ENCODE measurements at places on chromosomes 1 and 21.
A peak's percentile ranks its signal among the peaks of the same experiment; 100 is the strongest.

DNA sequence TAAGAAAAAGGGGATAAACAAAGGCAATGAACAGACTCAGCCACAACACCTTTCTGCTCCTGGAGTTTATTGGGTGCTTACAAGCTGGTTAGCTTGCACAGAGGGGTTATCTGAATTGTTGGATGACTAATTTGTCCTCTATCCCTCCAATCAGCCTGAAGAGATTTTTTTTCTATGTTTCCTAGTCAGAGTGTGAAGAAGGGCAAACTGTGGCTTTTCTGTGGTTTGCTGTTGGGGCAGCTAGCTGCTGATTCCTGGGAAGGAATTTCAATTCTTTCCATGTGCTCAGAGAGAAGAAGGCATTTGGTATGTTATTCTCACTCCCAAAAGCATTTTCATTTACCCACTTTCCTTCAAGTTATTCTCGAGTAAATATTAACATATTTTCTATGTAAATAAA is 48.6 kb downstream of the PCP4 start:
- no peak for DNase-seq

DNA sequence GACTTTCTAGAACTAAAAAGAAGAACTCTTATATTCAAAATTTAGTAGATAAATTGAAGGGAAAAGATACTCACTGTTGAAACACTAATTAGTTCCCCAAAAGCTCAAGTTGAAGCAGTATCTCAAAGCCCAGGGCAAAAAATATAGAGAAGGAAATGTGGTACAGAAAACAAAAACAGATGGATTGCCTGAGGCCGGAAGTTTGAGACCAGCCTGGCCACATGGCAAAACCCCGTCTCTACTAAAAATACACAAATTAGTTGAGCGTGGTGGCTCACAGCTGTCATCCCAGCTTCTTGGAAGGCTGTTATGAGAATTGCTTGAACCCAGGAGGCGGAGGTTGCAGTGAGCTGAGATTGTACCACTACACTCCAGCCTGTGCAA is 36.0 kb downstream of the FAM177B start:
- DNase-seq, result peak; percentile 47

- no peak for DNase-seq
Observed at GRCh38 chr1:81174811-81175476, 625.8 kb upstream of the ADGRL2 start.

DNA sequence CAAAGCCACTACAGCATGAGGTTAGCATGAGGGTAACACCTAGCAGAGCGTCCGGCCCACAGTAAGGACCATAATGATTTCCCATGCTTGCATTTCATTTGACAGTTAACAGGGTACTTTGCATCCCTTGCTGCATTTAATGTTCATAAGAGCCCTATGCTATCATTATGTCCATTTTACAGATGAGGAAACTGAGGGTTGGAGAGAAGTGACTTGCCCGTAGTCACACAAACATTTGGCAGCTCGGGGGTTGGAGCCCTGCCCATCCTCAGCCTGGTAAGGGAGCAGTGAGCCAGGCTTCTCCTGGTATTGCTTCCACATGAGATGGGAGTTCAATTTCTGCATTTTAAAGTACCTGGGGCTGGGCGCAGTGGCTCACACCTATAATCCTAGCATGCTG is 16.5 kb upstream of the EPHB2 start:
- no peak for DNase-seq

GRCh38 chr21:36245649-36246048 is 74.3 kb upstream of the MORC3 start:
- no peak for DNase-seq

DNA sequence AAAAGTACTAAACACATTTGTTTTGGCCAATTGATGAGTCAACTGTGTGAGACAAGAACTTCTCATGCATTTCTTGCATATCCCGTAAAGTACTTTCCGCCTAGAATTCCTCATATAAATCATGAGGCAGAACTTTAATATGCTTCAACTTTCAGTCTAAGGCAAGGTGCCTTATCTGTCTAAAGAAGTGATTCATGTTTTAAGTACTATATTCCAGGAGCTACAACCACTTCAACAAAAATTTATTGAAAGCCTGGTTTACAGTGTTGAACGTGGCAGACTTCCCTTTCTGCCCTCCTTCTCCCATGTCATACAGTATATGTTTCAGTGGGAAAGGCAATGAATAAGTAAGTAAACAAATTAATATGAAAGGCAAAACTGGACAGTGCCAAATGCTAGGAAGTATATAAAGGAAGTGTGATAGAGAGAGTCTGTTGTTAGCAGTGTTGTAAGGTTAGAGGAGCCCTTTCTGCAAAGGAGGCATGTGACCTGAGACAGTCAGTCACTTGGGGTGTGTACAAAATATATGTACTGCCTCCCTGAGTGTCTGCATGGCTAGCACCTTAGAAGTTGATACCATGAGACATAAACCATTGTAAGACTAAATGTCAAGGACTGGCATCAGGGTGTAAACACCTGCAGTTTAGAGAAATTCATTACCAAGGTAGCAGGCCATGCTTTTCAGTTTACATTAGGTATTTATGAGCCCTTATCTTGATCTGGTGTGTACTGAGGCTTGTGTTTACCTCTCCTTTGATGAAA is 362.2 kb downstream of the SRGAP2C start:
- no peak for DNase-seq

GRCh38 chr1:25567710-25568089 is 24.3 kb downstream of the LDLRAP1 start:
- DNase-seq, result no peak

DNA sequence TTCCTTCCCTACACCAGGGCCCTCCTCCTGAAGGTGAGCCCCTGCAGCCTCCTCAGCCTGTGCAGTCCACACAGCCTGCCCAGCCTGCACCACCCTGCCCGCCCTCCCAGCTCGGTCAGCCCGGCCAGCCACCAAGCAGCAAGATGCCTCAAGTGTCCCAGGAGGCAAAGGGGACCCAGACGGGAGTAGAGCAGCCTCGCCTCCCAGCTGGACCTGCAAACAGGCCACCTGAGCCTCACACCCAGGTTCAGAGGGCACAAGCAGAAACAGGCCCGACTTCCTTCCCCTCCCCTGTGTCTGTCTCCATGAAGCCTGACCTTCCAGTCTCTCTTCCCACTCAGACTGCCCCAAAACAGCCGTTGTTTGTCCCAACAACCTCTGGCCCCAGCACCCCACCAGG is 38.8 kb downstream of the ZBTB17 start:
- no peak for DNase-seq

DNA sequence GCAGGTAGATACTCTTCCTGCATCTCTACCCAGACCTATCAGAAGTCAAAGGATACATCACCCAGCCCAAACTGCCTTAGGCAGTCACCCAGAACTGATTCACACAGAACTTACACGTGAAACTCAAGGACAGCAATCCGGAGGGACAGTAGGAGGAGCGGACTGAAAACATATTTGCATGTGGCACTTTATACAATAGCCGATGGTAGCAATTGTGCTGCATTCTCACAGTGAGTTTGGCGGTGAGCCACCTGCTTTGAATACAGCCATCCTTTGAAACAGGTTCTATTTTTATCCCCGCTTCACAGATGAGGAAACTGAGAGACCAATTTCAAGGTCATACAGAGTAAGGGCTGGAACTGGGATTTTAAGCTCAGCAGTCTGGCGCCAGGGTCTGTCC is 69.5 kb downstream of the EDEM3 start:
- no peak for DNase-seq

GRCh38 chr1:48470481-48470855 is 1.5 kb downstream of the SPATA6 start:
- no peak for DNase-seq

GRCh38 chr1:24293392-24294227 is 25.5 kb upstream of the GRHL3 start:
- no peak for DNase-seq

DNA sequence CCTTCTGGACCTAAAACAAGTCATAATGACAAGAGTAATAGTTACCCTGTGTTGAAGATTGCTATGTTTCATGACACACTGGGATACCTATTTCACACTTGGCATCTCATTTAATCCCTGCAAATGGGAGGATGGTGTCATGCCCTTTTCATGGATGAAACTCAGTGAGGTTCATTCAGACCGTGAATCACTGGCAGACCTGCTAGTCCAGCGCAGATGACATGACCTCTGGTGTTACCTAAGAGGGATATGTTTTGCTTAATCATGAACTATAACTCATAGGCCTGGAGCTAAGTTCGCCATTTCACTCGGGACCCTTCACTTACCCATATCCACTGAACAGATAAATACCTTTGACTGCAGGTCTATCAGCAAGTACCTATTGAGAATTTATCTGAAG is 286.6 kb upstream of the FMN2 start:
- no peak for DNase-seq

GRCh38 chr21:28635541-28635940 is 357.1 kb downstream of the LTN1 start:
- no peak for DNase-seq

GRCh38 chr1:118023199-118023598 is 93.7 kb downstream of the WDR3 start:
- DNase-seq, result no peak

DNA sequence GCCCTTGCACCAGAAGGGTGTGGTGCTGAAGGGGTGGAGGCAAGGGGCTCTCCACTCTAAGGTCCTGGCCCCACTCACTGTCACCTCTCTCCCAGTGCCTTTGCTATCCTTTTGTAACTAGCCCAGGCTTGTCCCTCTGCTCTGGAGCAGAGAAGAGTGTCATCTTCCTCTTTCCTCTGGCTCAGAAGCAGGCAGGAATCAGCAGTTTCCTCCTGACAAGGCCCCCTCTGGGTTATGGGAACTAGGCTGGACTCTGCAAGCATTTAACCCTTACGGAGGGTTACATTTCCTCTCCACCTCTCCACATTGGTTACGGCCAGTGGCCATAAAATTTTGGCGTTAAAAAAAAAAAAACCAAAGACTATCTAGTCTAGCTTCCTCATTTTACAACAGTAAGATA is 30.4 kb downstream of the PLXNA2 start:
- no peak for DNase-seq

GRCh38 chr21:39587376-39587775 is 25.4 kb upstream of the B3GALT5 start:
- no peak for DNase-seq

GRCh38 chr1:29808141-29808995 is 572.0 kb downstream of the PTPRU start:
- DNase-seq, result no peak

- DNase-seq, result no peak
Observed at GRCh38 chr21:35616090-35616489, 444.2 kb downstream of the SETD4 start.

DNA sequence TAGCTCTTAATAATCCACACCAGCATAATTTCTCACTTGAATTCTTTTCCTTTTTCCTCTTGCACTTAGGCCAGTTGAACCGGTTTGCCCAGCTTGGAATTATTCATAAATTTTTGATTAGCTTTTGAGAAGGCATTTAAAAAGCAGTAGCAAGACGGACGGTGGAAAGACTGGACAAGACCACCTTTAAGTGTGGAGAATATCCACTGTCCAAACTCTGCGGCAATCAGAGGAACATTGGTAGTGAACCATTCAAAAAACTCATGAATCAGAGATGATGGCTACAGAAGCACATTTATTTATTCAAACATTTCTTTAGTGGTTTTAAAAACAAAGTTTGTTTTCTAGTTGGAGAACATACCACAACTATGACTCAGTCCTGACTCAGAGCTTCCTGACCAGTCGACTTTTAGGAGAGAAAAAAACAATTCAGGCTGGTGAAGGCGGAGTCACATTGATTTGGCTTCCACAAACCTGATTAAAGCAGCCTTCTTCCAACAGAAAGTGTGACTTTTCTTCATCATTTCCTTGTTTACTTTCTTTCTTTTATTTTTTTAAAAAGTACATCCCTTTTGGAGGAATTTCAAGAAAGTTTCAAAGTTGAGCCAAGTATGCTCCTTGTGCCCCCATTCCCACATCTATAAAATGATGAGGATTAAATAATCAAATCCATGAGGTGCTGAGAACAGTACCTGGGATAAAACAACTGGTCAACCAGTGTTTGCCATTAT is 128.8 kb downstream of the ADSS2 start:
- DNase-seq, result no peak

GRCh38 chr1:41837691-41838090 is 81.0 kb downstream of the HIVEP3 start:
- no peak for DNase-seq

- DNase-seq, result no peak
Observed at GRCh38 chr1:217661407-217661806, 30.3 kb downstream of the SPATA17 start.

GRCh38 chr21:23463365-23463764 is 2143.9 kb downstream of the MRPL39 start:
- no peak for DNase-seq

DNA sequence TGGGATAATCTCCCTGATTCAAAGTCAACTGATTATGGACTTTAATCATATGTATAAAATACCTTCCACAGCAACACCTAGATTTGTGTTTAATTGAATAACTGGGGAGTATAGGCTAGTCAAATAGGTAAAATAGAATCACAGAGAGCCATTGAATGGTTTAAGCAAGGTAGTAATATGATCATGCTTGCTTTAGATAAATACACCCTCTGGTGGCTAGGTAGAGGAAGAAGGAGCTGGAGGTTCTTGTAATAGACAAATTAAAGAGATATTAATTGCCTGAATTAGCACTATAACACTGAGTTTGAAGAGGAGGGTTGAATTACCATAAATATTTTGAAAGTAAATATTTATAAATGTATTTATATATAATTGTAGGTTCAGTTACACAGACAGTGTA is 40.3 kb downstream of the DIRAS3 start:
- no peak for DNase-seq

DNA sequence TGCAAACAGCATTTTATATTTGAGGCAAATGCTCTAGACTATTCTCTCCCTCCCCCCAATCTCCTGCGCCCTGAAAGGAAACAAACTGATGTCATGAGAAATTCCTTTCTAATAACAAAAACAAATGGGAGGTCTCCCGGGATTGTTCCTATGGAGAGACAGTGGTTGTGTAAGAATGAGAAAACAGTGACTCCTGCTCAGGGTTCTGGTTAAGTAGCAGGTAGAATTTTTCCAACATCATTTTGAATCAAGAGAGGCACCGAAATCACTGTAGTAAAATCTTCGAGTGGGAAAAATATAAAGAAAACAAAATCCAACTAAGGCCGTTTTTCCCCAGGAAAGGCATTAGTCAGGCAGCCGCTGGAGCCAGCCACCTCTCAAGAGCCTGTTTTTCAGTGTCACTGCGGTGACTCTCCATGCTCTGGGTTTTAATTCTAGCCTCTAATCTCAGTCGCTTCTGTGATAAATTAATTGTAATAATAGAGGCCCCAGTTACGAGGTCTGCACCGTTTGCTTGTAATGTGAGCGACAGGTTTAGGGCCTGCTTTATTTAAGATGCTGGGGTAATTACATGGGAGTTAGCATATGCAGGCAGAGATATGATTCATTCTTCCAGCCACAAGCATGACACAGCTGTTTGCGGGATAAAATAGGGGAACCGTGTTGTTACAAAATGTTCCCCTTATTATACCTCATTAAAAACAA is 80.3 kb downstream of the RNF220 start:
- no peak for DNase-seq

- no peak for DNase-seq
Observed at GRCh38 chr1:11813021-11813420, 7.0 kb downstream of the CLCN6 start.

DNA sequence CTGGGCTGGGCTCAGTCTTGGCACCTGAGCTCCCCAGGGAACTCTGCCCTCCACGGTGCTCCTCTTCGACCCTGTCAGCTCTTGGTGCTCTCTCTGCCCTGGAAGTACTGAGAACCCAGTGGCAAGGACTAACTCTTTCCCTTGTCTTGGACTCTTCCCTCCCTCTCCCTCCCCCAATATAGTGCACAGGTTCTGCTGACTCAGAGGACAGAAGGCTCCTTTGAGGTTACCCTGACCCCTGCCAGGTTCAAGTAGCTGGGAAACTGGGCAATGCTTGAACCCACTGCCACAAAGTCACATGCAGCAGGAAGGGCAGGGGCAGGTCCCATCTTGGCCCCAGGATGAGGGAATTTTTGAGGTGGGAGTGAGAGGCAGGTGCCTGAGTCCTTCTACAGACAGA is 20.3 kb downstream of the KCNQ4 start:
- DNase-seq, result no peak
